NK-92 treated with Interleukin-12 subunit alpha and Interleukin-12 subunit beta, amount 100 ng/mL, for 24 hours (cell line): ENCODE measurements at places on chromosomes 7 and 10.

DNA sequence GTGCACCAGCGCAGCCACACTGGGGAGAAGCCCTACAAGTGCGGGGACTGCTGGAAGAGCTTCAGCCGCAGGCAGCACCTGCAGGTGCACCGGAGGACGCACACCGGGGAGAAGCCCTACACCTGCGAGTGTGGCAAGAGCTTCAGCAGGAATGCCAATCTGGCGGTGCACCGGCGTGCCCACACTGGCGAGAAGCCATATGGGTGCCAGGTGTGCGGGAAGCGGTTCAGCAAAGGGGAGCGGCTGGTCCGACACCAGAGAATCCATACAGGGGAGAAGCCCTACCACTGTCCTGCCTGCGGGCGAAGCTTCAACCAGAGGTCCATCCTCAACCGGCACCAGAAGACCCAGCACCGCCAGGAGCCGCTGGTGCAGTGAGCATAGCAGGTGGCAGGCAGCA lies 12.9 kb downstream of the ZSCAN25 start:
- no peak for DNase-seq

DNA sequence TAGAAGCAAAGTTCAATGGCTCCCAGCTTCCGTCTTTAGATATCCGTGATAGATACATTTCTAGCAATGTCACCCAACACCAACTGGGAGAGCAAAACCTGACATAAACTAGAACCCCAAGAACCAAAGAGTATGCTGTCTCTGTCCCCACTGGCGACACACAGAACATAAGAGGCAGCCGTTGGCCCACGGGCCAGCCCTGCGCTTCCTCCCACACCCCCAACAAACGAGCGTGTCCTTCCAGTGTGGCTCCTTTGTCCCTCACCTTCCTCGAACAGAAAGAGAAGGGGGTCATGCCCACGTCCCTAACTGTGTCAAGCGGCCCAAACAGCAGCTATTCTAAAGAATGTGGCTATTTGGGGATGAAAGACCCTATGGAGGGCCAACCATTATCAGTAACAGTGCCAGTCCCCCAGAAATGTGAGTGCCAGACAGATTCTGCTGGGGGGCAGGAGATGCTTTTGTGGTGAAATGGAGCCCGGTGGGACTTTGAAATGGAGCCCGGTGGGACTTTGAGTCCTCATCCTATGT lies 171.9 kb downstream of the USP6NL start:
- no peak for DNase-seq

GRCh38 chr10:5479481-5480161 lies 19.7 kb downstream of the CALML5 start:
- no peak for DNase-seq

DNA sequence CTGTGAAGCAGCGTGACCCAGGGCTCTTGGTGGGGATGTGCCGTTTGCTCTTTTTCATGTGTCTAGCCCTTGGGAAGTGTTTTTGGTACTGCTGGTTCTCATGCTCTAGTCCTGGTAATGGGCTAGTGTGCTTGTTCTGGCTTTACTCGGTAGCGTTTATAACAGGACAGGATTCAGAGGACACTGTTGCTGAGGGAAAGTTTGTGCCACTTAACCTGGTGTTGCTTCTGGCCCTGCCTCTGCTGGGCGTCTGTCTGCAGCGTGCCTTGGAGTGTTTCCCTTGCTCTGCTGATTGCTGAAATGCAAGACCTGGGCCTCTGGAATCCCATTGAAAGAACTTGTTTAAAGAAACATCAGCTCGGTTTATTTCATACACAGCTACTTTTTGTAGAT lies 35.0 kb downstream of the INPP5A start:
- no peak for DNase-seq

- no peak for DNase-seq
Observed at GRCh38 chr7:106982415-106982814, 62.1 kb upstream of the PRKAR2B start.

GRCh38 chr10:129949891-129950291 lies 14.2 kb downstream of the EBF3 start:
- no peak for DNase-seq

- no peak for DNase-seq
Observed at GRCh38 chr7:151498495-151498894, 21.2 kb downstream of the RHEB start.

DNA sequence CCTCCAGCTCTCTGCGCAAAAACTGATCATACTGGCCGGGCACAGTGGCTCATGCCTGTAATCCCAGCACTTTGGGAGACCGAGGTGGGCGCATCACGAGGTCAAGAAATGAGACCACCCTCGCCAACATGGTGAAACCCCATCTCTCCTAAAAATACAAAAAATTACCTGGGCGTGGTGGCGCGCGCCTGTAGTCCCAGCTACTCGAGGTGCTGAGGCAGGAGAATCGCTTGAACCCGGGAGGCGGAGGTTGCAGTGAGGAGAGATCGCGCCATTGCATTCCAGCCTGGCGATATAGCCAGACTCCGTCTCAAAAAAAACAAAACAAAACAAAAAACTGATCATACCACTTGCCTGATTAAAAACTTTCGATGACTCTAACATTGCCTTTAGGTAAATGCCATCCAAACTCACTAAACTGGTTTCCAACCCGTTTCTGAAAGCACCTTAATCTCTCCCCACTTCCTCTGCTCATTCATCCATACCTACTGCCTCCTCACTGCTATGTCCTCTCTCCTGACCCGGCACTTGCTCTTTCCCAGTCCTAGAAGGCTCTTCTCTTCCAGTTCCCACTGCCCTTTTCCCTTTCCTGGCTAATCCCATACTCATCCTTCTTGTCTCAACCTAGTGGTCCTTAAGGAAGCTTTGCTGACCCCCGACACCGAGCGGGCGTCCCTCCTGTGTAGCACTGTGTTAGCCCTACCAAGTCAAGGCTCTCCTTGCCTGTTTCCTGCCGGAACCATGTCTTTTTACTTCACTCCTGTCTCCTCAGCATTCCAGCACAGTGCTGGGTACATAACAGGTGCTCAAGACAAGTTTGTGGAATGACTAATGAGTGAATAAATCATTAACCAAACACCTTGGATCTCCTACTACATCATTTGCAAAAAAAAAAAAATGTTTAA lies 686 bp upstream of the MIOS start:
- no peak for DNase-seq

- DNase-seq, result no peak
Observed at GRCh38 chr7:135285547-135286233, 52.1 kb downstream of the STRA8 start.

GRCh38 chr10:44323838-44324237 lies 61.1 kb downstream of the CXCL12 start:
- no peak for DNase-seq

GRCh38 chr10:79189853-79190435 lies 121.2 kb downstream of the ZMIZ1 start:
- DNase-seq, result no peak

GRCh38 chr10:24463611-24464426 lies 254.9 kb downstream of the KIAA1217 start:
- DNase-seq, result no peak

GRCh38 chr7:108227366-108227765 lies 97.2 kb upstream of the LAMB4 start:
- DNase-seq, result no peak

GRCh38 chr10:83925133-83925532 lies 214.2 kb upstream of the GHITM start:
- DNase-seq, result no peak

DNA sequence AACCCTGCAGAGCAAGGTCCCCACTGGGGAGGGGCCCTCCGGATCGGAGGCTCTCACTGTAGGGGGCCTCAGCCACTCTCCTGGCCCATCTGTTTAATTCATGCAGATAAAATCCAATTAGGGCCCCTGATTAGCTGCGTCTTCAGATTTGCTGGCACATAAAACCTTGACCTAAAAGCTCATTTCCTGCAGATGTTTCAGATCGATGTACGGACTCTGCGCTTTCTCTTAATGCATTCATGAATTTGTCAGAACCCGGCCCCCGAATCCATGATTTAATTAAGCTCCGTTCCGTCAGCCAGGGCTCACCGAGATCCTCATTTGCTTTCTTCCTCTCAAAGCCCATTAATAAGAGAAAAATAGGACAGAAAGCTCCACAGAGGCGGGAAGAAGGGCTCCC lies 40.0 kb upstream of the FOXL3 start:
- DNase-seq, result no peak

DNA sequence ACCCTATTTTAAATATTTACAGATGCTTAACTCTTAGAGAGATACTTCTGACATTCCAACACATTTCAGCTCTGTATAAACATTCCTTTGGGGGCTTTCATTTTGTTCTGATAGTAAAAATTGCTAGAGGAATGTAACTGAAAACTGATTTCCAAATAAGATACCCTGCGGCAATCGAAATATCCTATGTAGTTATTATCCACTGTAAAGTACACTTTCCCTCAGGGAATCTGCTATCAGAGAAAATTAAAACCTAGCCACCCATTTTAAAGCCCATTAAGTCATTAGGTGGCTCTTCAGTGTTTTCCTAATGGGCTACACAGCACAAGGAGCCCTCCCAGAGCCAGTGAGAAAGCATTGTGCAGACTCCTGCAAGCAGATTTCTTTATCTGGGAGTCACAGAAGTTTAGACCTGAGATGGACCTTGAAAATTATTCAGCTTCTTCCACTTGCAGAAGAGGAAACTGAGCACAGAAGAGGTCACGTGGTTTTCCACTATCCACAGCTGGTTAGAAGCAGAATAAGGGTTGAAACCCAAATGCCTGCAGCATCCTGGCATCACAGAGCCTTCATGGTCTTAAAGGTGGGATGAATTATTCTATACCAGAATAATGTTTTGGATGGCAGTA lies 12.6 kb upstream of the CPVL start:
- no peak for DNase-seq

- DNase-seq, result no peak
Observed at GRCh38 chr10:8543361-8544056, 489.0 kb downstream of the GATA3 start.

GRCh38 chr7:87330316-87330715 lies 15.1 kb upstream of the CROT start:
- no peak for DNase-seq

DNA sequence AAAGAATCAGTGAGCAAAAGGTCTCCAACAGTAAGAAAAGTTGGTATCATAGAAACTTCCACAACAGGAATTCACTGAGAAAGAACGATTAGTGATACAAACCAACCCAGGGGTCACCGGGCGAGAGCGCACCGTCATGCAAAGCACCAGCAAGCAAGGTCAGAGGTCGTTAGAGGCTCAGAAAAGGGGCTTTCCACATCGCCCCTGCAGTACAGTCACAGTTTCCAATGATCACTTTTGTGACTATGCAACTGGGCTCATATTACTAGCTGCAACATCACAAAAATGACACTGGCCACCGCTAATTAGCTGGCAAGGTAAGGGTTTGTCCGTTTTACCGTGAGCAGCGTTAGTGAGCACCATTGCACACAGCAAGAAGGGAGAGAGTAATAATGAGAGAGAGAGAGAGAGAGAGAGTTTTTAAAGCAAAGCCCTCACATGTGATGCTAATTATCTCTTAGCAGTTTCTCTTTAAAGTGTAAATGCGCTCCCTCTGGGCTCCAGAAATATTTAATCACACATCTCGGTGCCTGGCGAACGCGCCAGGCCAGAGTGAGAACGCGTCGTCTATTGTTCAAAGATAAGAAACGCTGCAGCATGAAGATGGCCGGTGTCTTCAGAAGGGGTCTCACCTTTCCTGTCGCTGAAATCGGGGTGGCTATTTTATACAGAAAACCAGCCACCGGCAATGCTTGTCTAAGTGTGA lies 237.5 kb downstream of the DNAJB6 start:
- no peak for DNase-seq

DNA sequence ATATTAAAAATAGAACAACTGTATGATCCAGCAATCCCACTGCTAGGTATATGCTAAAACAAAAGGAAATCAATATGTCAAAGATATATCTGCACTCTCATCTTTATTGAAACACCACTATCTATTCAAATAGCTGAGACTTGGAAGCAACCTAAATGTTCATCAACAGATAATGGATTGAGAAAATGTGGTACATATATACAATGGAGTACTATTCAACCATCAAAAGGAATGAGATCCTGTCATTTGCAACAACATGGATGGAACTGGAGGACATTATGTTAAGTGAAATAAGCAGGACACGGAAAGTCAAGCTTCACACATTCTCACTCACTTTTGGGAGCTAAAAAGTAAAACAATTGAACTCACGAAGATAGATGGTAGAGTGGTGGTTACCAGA lies 610.1 kb upstream of the SEMA3D start:
- no peak for DNase-seq

- DNase-seq, result no peak
Observed at GRCh38 chr7:5694221-5694754, 87.2 kb downstream of the RNF216 start.

DNA sequence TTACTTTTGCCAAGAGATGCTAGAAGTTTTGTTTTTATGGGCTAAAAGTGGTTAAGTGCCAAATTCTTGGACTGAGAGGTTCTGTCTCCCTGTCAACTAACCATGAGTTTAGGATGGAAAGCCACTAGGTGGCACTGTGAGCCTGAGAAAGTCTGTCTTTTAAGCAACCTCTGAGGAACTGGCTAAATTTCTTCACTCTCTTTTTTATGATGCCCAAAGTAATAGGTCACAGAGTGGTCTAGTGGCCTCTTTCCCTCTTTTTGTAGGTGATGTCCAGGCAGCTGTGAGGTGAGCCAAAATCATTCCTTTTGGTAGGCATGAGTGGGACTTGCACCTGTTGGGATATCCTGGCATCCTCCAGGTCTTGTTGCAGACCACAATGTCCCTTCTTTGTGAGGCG lies 56.8 kb downstream of the SND1 start:
- DNase-seq, result no peak

GRCh38 chr7:154644366-154644765 lies 358.6 kb downstream of the PAXIP1 start:
- DNase-seq, result no peak

- DNase-seq, result no peak
Observed at GRCh38 chr7:158508802-158509385, 78.7 kb downstream of the PTPRN2 start.

- DNase-seq, result no peak
Observed at GRCh38 chr10:51683031-51683691, 16.2 kb downstream of the CSTF2T start.

DNA sequence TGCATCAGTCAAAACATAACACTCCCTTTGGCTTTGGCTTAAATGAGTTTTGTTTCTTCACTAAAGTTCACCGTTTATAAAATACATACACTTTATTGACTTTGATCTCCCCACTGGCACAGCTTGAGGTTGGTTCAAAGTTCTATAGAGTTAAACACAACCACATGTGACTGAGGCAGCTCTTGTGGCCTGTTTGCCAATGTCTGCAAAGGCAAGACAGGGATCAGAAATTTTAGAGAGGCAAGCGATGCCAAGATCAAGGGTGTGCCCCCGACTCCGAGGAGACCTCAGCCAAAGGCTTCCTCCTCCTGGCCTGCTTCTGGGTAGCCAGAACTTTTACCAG lies 129.8 kb upstream of the JCAD start:
- DNase-seq, result no peak

GRCh38 chr7:41385996-41386395 lies 316.9 kb downstream of the INHBA start:
- DNase-seq, result no peak

- DNase-seq, result no peak
Observed at GRCh38 chr10:69064762-69065328, 23.1 kb upstream of the SRGN start.

DNA sequence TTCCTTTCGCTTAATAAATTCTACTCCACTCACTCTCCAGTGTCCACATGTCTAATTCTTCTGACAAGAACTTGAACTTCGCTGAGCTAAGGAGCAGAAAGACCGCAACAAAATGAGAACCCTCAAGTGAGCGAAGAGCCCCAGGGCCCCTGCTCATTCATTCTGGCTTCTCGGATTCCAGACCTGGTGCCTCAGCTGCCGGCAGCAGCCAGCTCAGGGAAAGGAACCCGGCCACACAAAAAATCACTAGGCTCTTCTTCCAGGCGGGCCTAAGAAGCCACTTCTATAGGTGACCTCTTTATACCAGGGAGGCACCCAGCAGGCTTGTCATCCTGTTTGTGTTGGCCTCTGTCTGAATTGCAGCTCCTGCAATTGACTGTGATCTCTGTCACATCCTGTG lies 33.3 kb downstream of the OTUD1 start:
- DNase-seq, result no peak
